MV-4-11 (cell line): ENCODE measurements at places on chromosomes 16 and 17.

DNA sequence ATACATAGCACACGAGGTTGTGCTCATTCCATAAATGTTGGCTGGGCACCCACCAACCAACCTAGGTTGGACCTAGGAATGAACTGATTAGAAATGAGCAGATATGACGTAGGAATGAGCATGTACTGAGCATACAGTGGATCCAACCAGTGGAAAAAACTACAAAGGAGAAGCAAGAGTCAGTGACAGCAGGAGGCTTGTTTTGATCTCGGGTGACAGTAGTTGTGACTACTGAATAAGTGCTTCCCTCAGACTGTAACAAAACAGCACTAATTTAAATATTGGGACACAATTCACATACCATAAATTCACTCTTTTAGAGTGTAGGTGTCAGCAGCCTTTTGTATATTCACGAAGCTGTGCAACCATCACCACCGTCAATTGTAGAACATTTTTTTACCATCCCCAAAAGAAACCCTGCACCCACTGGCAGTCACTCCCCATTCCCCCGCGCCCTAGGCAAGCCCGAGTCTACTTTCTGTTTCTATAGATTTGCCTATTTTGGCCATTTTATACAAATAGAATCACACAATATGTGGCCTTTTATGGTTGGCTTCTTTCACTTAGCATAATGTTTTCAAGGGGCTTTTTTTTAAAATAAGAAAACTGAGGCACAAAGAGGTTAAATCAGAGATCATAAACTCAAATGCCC, 7.0 kb downstream of the VAC14 start:
- no peak for DNase-seq

DNA sequence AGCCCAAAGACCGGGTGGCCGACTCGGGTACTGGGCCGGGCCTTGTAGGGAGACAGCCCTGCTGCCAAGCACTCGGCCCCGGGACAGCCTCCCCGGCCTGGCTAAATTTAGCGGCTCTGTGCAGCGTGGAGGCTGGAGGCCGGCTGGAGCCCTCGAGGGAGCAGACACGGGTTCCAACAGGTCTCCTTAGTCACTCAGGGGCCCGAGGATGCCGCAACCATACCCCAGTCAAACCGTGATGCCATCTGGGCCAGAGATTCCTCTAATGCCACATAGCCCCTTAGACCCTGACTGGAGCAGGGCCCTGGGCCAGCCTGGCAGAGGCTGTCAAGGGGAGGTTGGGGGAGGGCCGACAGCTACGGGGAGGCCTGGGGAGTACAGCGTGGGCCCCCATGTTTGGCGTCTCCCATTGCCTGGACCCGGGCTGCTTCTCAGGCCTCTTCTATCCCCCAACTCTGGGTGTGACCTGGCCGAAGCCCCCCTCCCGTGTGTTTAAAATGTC, 2.9 kb upstream of the P2RX1 start:
- no peak for DNase-seq

DNA sequence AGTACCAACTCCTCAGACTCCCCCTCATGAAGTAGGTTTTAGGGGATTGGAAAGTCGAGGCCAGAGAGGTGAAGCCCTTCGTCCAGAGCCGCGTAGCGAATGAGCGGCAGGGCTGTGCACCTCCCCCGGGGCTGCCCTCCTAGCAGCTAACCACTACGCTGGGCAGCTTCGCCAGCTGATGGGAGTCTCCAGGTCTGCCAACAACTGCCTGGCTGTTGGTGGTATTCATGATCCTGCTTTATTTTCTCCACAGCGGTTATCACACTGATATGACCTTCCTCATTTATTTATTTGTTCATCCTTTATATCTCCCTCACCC, 773 bp upstream of the NETO2 start:
- DNase-seq = no peak

GRCh38 chr16:52318302-52319009, 228.5 kb downstream of the TOX3 start:
- DNase-seq = no peak
